ENCODE measurements at places on chromosomes 12 and 14.
A peak's percentile ranks its signal among the peaks of the same experiment; 100 is the strongest.

GRCh38 chr14:66076176-66076575, 410.0 kb upstream of the CCDC196 start:
- no peak overlapping the region for H3K27ac ChIP-seq
- H3K27me3 ChIP-seq = no peaks in the 10 kb centered on the region
- no peak overlapping the region for H3K4me3 ChIP-seq
- no peaks in the 10 kb centered on the region for H3K4me1 ChIP-seq
- DNase-seq = no peak

DNA sequence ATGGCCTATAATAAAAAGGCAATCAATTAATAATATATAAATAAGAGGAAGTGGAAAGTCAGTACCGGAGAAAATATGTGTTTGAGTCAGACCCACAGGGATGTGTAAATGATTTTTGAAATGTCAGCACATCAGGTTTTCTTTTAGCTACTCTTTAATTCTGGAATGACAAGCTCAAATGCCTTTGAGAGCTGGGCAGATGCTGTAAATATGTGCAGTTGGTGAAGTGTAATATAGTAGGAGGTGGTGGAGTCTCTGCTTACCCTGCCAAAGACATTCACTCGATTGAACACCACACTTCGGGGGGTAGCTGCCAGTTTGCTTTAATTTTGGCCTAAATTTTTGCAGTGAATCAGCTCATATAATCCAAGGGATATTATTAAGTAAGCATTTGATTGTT, 93.0 kb downstream of the PLEKHA5 start:
- H3K4me1 ChIP-seq = peaks cover 39% of the 10 kb centered on the region
- DNase-seq = no peak
- H3K36me3 ChIP-seq = no peaks in the 10 kb centered on the region
- H3K4me3 ChIP-seq = no peak overlapping the region
- no peaks in the 10 kb centered on the region for H3K27me3 ChIP-seq
- peak overlapping the region; percentile 0 for H3K27ac ChIP-seq

DNA sequence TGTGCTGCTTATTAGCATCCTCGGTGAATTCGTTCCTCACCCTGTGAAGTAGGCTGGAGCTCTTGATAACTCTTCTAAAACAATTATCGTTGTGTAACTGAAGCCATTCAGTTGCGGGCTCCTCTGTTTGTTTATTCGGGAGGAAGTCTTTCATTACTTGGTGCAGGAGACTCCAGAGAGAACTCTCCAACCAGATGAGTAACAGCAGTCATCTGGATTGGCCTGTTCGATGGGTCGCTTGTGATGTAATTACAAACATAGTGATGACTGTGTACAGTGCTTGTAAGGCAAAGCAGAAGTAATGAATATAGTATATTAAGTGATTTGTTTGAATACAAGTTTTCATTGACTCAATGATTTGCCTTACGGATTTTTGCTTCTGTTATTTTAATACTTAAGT, 10.9 kb downstream of the ATP6V0A2 start:
- no peaks in the 10 kb centered on the region for H3K4me1 ChIP-seq
- H3K27ac ChIP-seq = no peak overlapping the region
- no peak for DNase-seq
- H3K36me3 ChIP-seq = peaks cover 48% of the 10 kb centered on the region

DNA sequence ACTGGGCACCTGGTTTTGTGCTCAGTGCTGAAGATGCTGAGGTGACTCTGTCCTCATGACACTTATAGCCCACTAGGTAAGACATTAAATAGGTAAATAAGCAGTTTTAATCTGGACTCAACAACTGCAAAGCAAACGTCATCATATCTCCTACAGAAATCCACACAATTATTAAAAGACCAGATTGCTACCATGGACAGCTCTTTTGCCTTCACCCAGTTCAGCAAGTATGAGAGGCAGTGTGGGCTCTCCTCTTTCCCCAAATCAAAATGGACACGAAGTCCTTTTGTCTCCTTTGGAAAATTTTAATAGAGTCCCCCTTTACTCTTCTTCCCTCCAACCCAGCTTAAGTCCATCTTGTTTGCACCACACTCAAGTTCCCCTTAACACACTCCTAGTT, 171.1 kb downstream of the RPAP3 start:
- H3K36me3 ChIP-seq = no peaks in the 10 kb centered on the region
- no peak overlapping the region for H3K27ac ChIP-seq

DNA sequence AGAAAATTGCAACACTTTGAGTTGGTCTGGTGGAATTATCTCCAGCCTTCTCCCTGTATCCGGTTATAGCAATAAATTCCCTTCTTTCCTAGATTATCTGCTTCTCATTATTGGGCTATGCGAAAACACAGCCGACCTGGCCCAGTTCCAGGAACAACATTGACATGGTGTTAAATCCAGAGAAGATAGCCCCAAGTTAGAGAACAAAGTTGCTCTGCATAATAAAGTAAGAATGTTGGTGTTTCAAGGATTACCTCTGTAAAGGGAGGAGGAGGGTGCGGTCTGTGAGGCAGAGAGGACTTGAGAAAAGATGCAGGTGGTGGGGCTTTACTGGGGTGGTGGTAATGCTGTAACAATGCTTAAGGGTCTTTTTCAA, 12.1 kb downstream of the TCL1A start:
- no peaks in the 10 kb centered on the region for H3K4me1 ChIP-seq
- H3K27me3 ChIP-seq = no peaks in the 10 kb centered on the region
- H3K36me3 ChIP-seq = no peaks in the 10 kb centered on the region
- no peak overlapping the region for H3K4me3 ChIP-seq
- no peak for DNase-seq

DNA sequence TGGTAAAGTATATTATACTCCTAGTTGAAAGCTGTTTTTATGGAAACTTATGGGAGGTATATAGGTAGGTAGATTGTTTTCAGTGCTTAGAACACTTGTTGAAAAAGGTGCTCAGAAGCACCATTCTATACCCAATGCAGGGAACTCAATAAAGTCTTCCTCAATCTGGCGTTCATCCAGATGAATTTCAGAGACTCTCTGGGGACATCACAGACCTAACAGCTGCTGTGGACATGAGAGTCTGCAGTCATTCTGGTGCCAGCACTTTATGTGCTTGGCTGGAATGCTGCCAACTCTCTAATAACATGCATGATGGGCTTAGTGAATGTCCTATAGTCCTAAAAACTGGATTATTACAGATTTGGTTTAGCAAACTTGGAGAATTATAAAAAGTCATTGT, 115.9 kb downstream of the NTN4 start:
- peaks cover 8% of the 10 kb centered on the region for H3K4me1 ChIP-seq
- no peak for DNase-seq
- H3K4me3 ChIP-seq = no peak overlapping the region
- H3K36me3 ChIP-seq = no peaks in the 10 kb centered on the region
- H3K27ac ChIP-seq = no peak overlapping the region

- H3K4me3 ChIP-seq = no peak overlapping the region
- H3K27ac ChIP-seq = no peak overlapping the region
- DNase-seq = no peak
- H3K36me3 ChIP-seq = no peaks in the 10 kb centered on the region
Measured at GRCh38 chr14:100739306-100739705, 12.6 kb downstream of the DLK1 start.

DNA sequence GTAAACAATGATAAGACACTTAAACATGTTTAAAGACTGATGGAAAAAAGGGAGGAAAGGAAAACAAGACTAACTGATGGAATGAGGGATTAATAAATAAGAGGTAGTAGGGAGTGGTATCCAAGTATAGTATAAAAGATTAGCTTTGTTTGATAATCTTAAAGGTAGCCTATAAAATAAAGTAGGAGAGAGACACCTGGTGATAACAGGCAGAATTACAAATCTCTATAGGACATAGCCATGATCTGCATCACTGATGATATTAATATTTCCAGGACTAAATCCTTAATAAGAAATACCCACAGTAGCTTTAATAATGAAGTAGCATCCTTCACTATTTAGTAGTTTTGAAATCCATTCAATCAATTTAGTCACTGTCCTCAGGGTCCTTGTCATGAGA, 30.4 kb downstream of the DLGAP5 start:
- no peaks in the 10 kb centered on the region for H3K36me3 ChIP-seq
- no peak overlapping the region for H3K4me3 ChIP-seq
- no peaks in the 10 kb centered on the region for H3K4me1 ChIP-seq
- DNase-seq = no peak

DNA sequence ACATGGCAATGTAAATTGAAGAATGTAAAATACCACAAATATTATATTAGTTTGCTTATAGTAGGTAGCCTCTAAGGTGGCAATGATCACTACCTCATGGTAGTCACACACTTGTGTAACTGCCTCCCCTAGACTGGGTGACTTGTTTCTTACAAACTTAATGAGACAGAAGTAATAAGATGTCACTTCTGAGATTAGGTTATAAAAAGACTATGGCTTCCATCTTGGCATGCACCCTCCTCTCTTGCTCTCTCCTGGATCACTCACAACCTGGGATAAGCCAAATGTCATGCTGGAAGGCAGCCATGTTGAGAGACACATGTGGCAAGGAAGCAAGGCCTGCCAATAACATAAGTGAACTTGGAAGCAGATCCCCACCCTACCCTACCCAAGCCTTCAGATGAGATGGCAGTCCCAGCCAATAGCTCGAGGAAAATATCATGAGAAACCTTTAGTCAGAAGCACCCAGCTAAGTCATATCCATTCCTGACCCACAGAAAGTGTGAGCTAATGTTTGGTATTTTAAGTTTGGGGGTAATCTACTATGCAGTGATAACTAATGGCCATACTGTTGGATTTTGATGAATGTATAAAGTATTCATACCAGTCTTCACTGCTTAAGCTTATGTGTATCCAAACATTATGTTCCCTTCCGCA, 43.3 kb downstream of the PPP1R12A start:
- DNase-seq = no peak
- no peaks in the 10 kb centered on the region for H3K36me3 ChIP-seq
- H3K27me3 ChIP-seq = no peaks in the 10 kb centered on the region
- H3K27ac ChIP-seq = no peak overlapping the region
- no peak overlapping the region for H3K4me3 ChIP-seq
- H3K4me1 ChIP-seq = peaks cover 45% of the 10 kb centered on the region

DNA sequence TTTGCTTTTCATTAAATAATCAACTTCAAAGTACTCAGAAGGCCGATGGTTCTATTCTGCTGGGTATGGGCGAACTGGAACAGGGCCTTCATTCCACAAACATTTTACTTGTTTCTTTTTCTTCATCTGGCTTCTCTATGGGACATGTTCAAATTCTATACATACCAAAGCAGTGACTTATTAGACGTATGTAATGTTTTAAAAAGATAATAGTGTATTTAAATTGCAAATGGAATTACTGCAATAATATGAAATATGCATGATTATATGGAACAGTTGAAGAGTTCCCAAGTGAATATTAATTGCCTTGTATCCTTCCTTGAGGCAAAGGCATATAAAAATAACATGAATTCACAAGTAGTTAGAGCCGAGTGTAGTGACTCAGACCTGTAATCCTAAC, 75.5 kb downstream of the FAR2 start:
- H3K36me3 ChIP-seq = no peaks in the 10 kb centered on the region
- no peak overlapping the region for H3K27ac ChIP-seq
- H3K4me3 ChIP-seq = no peak overlapping the region
- no peaks in the 10 kb centered on the region for H3K27me3 ChIP-seq

- no peaks in the 10 kb centered on the region for H3K27me3 ChIP-seq
- DNase-seq = no peak
- peak overlapping the region; percentile 77 for H3K4me3 ChIP-seq
- peaks cover 28% of the 10 kb centered on the region for H3K4me1 ChIP-seq
Measured at GRCh38 chr14:31457665-31458659, 656 bp upstream of the DTD2 start.

GRCh38 chr12:110349096-110349495, 54.4 kb downstream of the ANAPC7 start:
- peak overlapping the region; percentile 46 for H3K27ac ChIP-seq
- no peaks in the 10 kb centered on the region for H3K27me3 ChIP-seq
- peaks cover 57% of the 10 kb centered on the region for H3K36me3 ChIP-seq
- DNase-seq = no peak

DNA sequence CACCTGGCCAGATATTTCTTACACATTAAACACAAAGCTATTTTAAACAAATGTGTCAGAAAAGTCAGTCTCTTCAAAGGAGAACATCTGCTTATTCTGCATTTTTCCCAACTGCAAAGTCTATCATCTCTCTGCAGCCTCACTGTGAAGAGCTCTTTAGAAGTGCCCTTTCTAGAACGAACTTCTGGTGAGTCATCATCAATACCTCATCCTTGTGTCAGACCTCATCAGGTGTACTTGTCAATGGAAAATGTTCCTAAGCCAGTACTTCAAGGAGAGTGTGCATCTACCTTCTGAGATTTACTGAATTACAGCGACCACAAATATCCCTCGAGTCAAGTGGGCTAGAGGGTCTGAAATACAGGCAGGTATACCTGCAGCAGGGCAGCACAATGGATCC, 457.3 kb downstream of the LRIG3 start:
- no peaks in the 10 kb centered on the region for H3K27me3 ChIP-seq
- H3K4me3 ChIP-seq = no peak overlapping the region
- H3K4me1 ChIP-seq = peaks cover 11% of the 10 kb centered on the region
- H3K27ac ChIP-seq = no peak overlapping the region
- DNase-seq = no peak
- H3K36me3 ChIP-seq = no peaks in the 10 kb centered on the region

- H3K4me3 ChIP-seq = peak overlapping the region; percentile 28
- H3K4me1 ChIP-seq = peaks cover 4% of the 10 kb centered on the region
- H3K36me3 ChIP-seq = no peaks in the 10 kb centered on the region
- DNase-seq = no peak
- H3K27me3 ChIP-seq = no peaks in the 10 kb centered on the region
Measured at GRCh38 chr12:16603260-16603915, 2.6 kb downstream of the LMO3 start.

- no peak for DNase-seq
- no peaks in the 10 kb centered on the region for H3K36me3 ChIP-seq
- no peaks in the 10 kb centered on the region for H3K27me3 ChIP-seq
- H3K27ac ChIP-seq = peak overlapping the region; percentile 88
- H3K4me1 ChIP-seq = peaks cover 56% of the 10 kb centered on the region
- H3K4me3 ChIP-seq = peak overlapping the region; percentile 6
Measured at GRCh38 chr12:14257303-14257733, 108.2 kb upstream of the ATF7IP start.

GRCh38 chr12:12024911-12025682, 45.6 kb upstream of the BCL2L14 start:
- H3K27me3 ChIP-seq = no peaks in the 10 kb centered on the region
- no peaks in the 10 kb centered on the region for H3K36me3 ChIP-seq
- H3K4me3 ChIP-seq = no peak overlapping the region
- DNase-seq = peak; percentile 62

- H3K27ac ChIP-seq = no peak overlapping the region
- no peak overlapping the region for H3K4me3 ChIP-seq
- H3K4me1 ChIP-seq = no peaks in the 10 kb centered on the region
- DNase-seq = no peak
Measured at GRCh38 chr14:53041067-53041466, 90.2 kb upstream of the FERMT2 start.
